ENCODE measurements at places on chromosomes 5 and 9.

DNA sequence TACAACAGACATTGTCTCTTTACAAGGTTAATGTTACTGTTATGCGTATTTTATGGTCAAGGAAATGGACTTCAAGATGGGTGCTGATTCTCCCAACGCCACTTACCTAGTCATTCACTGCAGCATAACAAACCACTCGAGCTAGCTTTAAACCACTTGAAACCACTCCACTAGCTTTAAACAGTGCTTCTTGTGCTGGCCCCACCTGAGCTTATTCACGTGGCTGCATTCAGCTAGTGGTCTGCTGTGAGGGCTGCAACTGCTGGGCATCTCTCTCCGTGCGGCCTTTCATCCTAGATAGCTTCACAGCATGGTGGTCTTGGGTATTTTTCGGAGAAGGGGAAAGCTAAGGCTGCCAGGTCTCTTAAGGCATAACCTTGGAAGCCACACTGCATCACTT, 3.5 kb upstream of the HRH2 start:
- no peak for DNase-seq

- DNase-seq: no peak
Observed at GRCh38 chr9:8134635-8135034, 335.1 kb upstream of the DMAC1 start.

DNA sequence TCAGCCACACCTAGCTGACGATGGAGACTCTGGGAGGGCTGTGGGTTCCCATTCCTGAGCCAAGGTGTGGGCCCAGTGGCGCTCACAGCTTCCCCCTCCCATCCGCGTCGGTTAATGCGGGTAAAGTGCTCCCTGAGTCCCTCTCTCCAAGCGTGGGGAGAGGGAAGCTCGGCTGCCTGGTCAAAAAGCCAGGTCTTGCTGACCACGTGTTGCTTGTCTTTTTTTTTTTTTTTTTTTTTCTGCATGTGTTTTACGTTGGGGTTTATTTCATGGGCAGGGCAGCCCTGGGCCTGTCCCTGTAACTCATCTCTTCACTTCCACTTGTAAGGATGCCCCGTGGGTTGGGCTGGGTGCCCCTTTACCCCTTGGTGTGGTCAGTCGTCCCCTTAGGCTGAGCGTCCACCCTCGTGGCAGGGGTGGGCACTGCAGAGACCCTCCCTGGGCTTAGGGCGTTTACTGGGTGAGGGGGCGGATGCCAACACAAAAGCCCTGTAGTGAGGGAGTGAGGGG, 11.9 kb downstream of the NKD2 start:
- no peak for DNase-seq

DNA sequence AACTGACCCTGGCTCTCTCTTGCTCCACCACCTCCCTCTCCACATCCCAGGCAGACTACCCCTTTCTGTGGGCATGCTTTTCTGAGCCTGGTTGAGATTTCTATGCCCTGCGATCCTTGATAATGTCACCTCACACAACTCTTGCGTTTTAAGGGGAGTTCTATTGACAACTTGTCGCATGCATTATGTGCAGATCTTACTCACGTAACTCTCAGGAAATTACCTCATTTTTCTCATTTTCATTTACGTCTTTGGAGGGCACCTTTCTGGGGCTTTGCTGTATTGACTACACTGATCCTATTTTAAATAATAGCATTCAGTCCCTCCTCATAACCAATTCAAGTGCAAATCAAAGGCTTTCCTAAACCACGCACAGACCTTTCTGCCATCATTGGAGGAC, 140.4 kb upstream of the WWC1 start:
- DNase-seq: no peak

DNA sequence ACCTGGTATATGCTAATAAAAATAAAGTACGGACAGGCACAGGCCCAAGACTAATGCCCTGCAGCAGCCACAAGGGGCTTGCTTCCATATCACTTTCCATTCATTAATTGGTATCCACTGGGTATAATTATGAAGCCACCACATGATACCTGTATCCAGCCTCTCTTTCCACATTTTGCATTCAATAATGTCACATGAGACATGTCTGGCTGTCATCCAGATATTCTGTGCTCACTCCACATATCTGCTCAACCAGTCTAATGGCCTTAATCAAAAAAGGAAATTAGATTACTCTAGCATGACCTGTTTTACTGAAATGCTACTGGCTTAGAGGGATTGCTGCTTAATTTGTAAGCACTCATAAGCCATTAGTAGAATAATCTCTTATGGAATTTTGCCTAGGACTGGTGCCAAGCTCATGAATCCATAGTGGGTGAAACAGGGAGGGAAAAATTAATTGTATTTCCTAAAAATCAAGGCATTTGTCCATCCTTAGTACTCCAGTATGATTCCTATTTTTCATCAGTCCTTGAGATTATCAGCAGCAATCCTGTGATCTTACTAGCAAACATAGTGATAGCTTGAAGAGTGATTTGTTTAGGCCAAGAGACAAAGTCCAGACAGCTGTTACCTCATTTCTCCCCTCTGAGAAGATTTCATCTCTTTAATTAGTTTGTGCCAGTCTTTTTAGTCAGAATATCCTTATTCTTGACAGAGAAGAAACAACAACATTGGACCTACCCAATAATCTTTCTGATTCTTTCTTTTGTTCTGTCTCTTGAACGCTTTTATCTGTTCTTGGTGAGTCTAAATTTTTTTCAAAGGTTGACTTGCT, 119.2 kb upstream of the ABCA1 start:
- no peak for DNase-seq

DNA sequence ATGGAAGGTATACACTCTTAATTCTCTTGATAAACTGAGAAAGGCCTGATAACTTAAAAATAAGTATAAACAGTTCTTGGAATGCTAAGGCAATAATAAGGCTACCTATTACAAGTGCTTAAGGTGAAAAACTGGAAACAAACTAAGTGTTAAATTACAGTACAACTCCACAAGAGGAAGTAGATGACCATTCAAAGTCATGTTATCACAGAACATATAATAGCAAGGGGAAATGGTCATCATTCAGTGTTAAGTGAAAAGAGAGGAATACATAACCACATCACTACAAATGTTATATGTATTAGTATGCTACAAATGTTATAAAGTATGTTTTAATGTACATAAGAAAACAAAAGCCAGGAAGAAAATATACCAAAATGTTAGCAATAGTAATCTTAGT, 135.9 kb downstream of the CCDC192 start:
- DNase-seq: no peak

DNA sequence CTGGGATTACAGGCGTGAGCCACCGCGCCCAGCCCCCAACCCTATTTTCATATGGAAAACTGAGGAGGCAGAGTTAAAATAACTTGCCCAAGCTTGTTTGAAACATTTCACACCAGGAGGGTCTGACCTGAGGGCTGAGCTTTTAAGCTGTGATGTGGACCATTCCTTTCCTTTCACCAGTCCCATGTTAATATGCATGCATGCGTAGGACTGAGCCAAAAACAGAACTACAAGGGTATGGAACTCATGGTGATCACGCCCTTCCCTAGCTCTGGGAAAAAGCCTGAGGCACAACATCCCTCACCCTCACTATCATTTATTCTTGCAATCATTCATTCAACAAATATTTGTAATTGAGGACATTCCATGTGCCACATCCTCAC, 87.4 kb upstream of the FAM169A start:
- DNase-seq: no peak

DNA sequence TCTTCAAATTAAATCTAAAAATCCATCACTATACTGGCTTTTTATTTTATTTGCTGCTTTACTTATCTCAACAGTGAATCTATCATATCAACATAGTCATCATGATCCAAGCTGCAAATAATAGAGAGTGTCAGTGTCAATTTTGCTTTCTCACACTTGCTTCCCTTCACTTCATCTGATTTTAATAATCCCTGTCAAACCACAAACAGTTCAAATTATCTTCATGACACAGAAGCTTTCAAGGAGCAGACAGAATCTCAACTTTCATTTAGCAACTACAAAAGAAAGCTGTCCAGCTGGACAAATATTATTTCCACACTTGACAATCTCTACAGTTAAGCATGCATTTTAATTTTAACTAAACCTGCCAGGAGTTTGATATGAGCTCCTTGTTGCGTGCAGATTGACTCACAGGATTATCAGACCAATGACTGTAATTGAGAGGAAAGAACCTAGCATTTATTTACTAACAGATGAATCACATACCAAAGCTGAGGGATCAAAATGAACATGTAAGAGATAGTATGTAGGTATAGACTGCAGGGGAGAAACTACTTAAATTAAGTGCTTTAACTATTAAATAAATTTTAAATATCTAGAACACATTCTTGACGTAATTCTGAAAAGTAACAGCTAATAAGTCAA, 56.0 kb downstream of the KIAA0825 start:
- DNase-seq: no peak

GRCh38 chr5:91142386-91142785, 240.7 kb downstream of the ARRDC3 start:
- no peak for DNase-seq

DNA sequence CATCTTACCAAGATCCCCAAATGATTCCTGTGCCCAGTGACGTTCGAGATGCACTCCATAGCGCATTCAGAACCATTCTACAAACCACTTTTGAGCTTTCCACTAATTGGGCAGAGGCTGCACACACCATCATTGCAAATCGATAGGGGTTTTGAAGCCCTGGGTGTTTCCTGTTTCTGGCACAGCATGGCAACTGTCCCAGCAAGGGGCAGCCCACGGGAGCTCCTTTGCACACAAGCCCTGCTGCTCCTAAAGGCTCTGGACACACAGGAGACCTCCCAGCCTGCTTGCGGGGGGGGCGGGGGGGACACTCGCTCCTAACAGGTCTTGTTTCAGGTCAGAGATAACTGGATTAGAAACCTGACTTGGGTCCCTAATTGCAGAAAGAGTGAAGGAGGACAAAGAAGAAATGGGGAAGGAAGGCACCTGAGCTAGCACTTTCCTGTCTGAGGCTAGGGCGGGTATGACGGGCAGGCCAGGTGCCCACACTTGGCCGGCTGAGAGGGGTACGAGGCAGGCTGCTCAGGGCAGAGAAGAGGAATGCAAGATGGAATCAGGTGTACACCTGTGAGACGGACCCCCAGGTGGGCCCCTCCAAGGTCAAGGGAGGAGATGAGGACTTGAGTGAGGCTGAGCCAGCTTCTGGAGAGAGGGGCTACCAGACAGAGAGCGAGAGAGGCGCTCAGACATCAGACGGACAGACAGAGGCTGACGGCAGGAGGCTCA, 820 bp downstream of the FBP1 start:
- DNase-seq: no peak

GRCh38 chr9:107593224-107593870, 103.8 kb upstream of the KLF4 start:
- DNase-seq: no peak

GRCh38 chr9:109931623-109932022, 151.6 kb downstream of the PALM2AKAP2 start:
- no peak for DNase-seq

GRCh38 chr9:123933440-123934212, 3.7 kb upstream of the DENND1A start:
- no peak for DNase-seq

- no peak for DNase-seq
Observed at GRCh38 chr5:133849116-133849515, 119.3 kb downstream of the C5orf15 start.

DNA sequence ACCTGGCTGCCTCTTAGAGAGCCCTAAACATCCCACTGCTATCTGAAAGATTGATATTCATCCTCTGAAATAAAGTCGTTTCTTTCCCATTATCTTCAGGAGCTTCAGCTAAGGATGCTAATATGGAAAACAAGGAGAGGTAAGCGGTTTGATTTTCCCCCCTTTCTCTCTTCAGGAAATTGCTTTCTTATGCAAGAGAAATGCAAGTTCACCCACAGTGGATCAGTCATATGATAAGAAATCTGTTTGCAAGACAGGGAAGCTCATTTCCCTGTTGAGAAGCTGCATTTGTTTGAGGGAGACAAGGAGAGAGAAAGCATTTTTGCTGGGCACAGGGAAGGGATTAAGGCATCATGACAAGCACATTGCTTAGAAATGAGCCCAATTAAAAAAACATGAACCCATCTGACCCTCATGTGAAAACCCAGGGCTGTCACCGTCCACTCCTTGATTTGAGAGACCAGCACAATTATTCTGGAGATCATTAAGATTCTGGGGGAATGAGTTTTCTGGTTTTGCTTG, 53.7 kb upstream of the BOD1 start:
- no peak for DNase-seq

GRCh38 chr5:52898961-52899680, 90.0 kb upstream of the ITGA2 start:
- no peak for DNase-seq

- DNase-seq: no peak
Observed at GRCh38 chr5:144173766-144174165, 3.1 kb downstream of the KCTD16 start.

Data from ovary (tissue), 10 donors.